EH (cell line): ENCODE measurements at places on chromosomes 12 and 14.
A peak's percentile ranks its signal among the peaks of the same experiment; 100 is the strongest.

- DNase-seq: no peak
Observed at GRCh38 chr14:58733451-58734208, 95.9 kb downstream of the DACT1 start.

GRCh38 chr12:54984658-54985376 lies at the start of gene TESPA1:
TESPA1 (minus strand) TSS chr12:54984762; CDS start chr12:54974562, 10,200 bp downstream.
- no peak for DNase-seq

DNA sequence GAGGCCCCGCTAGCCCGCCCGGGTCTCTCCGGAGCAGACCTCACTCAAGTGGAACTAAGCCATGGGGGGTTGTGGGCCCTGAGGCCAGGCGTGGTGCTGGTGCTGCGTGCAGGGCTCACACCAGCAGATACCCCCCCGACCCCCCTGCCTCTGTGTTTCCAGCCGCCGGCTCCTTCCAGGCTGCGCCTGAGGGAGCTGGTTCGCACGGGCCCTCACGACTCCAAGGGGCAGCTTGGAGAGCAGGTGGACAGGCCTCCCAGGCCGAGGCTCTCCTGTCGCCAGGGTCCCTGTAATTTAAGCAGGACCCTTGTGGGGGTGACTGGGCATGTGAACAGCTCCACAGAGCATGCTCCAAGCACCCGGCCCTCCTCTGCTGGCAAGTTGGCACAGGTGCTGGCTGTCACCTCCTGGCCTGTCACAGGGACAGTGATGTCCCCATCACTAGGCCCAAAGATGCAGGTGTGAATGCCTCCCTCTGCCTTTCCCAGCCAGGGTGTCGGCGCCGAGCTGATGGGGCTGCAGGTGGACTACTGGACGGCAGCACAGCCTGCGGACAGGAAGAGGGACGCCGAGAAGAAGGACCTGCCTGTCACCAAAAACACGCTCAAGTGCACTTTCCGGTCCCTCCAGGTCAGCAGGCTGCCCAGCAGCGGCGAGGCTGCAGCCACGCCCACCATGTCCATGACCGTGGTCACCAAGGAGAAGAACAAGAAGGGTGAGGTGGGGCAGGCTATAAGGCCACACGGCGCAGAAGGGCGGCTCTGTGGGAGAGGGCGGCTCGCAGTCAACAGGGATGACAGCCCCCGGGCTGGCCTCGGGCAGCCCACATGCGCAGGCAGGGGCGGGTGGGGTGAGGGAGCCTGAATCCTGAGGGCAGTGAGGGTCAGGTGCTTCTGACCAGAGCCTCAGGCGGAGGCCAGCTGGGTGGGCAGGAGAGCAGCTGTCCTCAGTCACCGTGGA lies 5.9 kb upstream of the TEX22 start:
- no peak for DNase-seq

- peak; percentile 69 for DNase-seq
Observed at GRCh38 chr12:13101821-13102375, 1.6 kb downstream of the GSG1 start.

- DNase-seq: no peak
Observed at GRCh38 chr12:106917503-106917902, 38.2 kb upstream of the TMEM263 start.

DNA sequence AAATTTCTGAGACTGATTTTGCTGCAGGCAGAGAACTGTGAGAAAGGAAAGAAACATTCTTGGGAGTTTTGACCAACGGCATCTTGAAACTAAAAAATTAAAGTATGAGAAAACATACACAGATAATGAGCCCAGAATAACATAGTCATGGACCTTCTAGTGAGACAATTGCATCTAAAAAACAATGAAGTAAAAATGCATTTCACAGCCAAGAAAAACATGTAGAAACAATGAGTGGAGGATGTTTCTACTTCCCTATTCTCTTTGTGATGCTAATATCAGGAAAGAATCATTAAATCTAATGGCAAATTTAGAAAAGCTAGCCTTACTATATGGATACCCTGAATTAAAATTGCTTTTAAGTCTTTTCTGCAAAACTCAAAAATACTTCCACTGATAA lies 12.2 kb upstream of the PLEKHG7 start:
- DNase-seq: no peak
